ENCODE measurements at places on chromosomes 7 and 10.

DNA sequence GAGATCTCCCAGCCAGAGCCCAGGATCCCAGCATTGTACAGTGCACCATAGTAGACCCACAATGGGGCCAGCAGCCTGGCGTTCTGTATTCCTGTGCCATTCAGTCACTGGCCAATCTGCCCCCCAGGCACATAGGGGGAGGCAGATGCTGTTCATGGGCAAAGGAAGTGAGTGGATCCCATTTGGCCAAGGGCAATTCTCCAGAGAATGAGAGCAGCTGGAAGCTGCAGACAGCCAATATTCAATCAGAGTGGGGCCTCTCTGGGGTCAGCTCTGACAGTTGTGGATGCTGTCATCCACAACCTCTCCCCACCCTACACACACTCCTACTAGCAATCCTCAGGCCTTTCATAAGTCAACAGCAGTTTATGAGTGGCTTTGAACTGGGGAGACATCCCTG lies 17.5 kb downstream of the STEAP1B start:
- no peak for DNase-seq
- H3K36me3 ChIP-seq = no peaks in the 10 kb centered on the region
- no peak overlapping the region for H3K4me3 ChIP-seq

- H3K27ac ChIP-seq = no peak overlapping the region
- H3K4me3 ChIP-seq = no peak overlapping the region
- no peak for DNase-seq
Measured at GRCh38 chr10:117886766-117887165, 160.0 kb downstream of the RAB11FIP2 start.

DNA sequence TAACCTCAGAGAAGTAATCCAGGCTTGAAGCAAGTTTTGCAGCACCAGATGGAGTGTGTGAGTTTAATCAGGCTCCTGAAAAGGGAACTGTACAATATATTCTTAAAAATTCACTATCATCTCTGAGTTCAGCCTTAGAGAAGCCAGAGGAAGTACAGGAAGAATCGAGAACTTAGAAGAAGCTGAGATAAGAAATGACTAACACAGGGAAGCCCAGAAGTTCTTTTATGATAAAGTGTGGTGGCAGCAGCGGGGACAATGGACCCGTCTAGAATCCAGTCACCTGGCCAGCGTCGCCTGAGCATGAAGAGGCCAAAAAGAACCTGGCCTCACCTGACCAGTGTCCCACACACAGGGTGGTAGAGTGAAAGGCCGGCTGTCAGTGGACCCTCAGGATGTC lies 161.0 kb downstream of the USP6NL start:
- no peaks in the 10 kb centered on the region for H3K4me1 ChIP-seq
- no peaks in the 10 kb centered on the region for H3K36me3 ChIP-seq
- H3K27ac ChIP-seq = no peak overlapping the region
- H3K4me3 ChIP-seq = no peak overlapping the region
- no peaks in the 10 kb centered on the region for H3K27me3 ChIP-seq

DNA sequence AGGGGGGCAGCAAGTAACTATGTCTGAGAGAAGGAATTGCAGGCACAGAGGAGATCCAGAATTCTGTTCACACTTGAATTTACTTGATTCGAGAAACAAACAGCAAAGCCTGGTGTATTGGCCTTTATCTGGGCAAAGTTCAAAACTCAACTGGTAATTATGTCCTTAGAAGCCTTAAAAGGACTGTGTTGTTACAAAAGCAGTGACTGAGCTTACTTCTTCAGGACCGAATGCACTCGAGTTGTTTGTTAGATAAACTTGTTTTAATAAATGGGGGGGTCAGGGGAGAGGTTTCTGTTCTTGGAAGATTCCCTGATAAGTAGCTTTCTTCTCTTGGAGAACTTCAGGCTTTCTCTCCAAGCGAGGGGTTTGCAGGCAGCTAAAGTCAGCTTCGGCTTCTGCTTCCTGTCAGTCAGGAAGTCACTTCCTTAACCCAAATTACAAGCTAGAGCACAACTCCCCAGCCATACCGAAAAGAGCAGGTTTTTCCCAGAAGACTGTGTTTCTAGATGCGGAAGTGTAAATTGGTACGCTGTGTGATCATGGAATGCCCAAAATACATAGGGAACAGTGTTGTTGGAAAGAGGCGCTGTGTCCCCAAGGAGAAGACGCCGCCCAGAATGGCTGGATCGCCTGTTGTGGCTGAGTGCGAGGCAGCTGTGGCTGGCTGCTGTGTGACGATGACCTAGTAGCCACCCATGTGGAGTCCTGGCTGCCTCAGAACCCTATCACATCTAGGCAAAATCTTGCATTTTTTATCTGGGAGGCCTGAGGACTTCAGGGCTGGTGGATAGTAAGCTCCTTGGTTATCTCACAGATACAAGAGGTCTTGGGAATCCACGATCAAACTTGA lies 110.4 kb downstream of the TCF7L2 start:
- H3K27ac ChIP-seq = peak overlapping the region; percentile 96
- H3K36me3 ChIP-seq = no peaks in the 10 kb centered on the region
- peaks cover 15% of the 10 kb centered on the region for H3K4me1 ChIP-seq
- no peaks in the 10 kb centered on the region for H3K27me3 ChIP-seq

- no peaks in the 10 kb centered on the region for H3K27me3 ChIP-seq
- no peak overlapping the region for H3K4me3 ChIP-seq
- no peaks in the 10 kb centered on the region for H3K4me1 ChIP-seq
- no peaks in the 10 kb centered on the region for H3K36me3 ChIP-seq
- no peak for DNase-seq
Measured at GRCh38 chr7:37394158-37394557, 54.5 kb downstream of the ELMO1 start.

DNA sequence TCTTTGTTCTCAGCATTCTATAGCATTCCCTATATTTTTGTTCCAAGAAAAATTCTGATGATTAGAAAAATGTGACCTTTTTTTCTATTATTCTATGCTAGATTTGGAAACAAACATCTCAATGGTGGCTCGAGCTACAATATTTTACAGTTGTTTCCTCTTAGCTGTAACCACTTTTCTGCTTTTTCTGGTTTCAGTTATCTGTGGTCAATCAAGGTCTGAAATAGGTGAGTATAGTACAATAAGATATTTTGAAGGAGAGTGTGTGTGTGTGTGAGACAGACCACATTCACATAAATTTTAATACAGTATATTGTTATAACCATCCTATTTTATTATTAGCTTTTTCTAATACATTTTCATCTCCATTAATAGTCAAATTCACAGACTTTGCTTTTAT lies 564.5 kb upstream of the GHITM start:
- DNase-seq = no peak
- no peaks in the 10 kb centered on the region for H3K27me3 ChIP-seq
- no peak overlapping the region for H3K4me3 ChIP-seq
- H3K4me1 ChIP-seq = no peaks in the 10 kb centered on the region
- no peaks in the 10 kb centered on the region for H3K36me3 ChIP-seq
- H3K27ac ChIP-seq = no peak overlapping the region

- no peaks in the 10 kb centered on the region for H3K27me3 ChIP-seq
- no peak for DNase-seq
- H3K27ac ChIP-seq = no peak overlapping the region
- no peaks in the 10 kb centered on the region for H3K36me3 ChIP-seq
- no peaks in the 10 kb centered on the region for H3K4me1 ChIP-seq
Measured at GRCh38 chr10:71573562-71574518, 145.7 kb downstream of the C10orf105 start.

- H3K27me3 ChIP-seq = no peaks in the 10 kb centered on the region
- H3K4me3 ChIP-seq = no peak overlapping the region
- DNase-seq = no peak
- H3K4me1 ChIP-seq = no peaks in the 10 kb centered on the region
- no peaks in the 10 kb centered on the region for H3K36me3 ChIP-seq
Measured at GRCh38 chr7:151032936-151033863, 5.0 kb downstream of the ABCB8 start.

GRCh38 chr10:100182281-100182680 lies 3.5 kb downstream of the ERLIN1 start:
- peaks cover 1% of the 10 kb centered on the region for H3K4me1 ChIP-seq
- H3K36me3 ChIP-seq = no peaks in the 10 kb centered on the region
- H3K4me3 ChIP-seq = no peak overlapping the region
- no peak overlapping the region for H3K27ac ChIP-seq
- no peak for DNase-seq

GRCh38 chr7:69663911-69664832 lies 65.9 kb downstream of the AUTS2 start:
- H3K27me3 ChIP-seq = no peaks in the 10 kb centered on the region
- peaks cover 1% of the 10 kb centered on the region for H3K4me1 ChIP-seq
- no peak overlapping the region for H3K27ac ChIP-seq
- no peak for DNase-seq
- no peaks in the 10 kb centered on the region for H3K36me3 ChIP-seq

DNA sequence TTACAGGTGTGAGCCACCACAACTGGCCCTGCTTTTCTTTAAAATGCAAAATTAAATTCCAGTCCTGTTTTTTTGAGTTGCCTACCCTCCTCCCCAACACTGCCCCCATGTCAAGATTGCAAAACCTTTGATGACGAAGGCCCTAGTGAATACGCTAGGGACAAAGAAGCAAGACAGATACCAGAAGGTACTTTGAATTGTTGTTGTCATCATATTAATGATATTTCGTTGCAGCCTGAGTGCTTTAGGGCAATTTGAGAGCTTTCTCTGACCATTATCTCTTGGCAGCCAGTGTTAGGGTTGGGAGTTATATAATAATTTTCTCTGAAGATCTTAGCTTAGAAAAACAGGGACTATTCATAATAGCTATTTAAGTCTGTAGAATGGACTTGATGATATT lies 7.1 kb downstream of the CCSER2 start:
- no peak for DNase-seq
- no peaks in the 10 kb centered on the region for H3K27me3 ChIP-seq
- no peak overlapping the region for H3K4me3 ChIP-seq
- no peak overlapping the region for H3K27ac ChIP-seq
- H3K4me1 ChIP-seq = peaks cover 3% of the 10 kb centered on the region
- no peaks in the 10 kb centered on the region for H3K36me3 ChIP-seq

DNA sequence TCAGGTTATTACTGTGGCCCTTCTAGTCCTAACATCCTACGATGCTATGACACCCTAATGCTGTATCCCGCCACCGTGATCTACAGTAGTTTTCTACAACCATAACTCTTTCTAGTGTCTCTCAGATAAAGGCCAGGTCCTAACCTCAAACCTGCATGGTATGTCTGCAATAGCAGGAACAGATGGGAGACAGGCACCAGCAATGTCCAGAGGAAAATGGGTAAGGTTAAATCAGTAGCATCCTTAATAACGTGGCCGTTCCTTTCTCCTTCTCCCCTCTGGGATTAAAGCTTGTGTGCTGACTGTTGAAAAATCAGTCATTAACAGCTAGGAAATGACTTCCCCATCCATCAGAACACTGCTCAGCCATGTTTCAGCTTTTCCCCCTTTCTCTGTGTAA lies 321.9 kb upstream of the NPVF start:
- DNase-seq = no peak
- H3K4me3 ChIP-seq = no peak overlapping the region

- no peaks in the 10 kb centered on the region for H3K27me3 ChIP-seq
- H3K4me1 ChIP-seq = no peaks in the 10 kb centered on the region
- H3K36me3 ChIP-seq = no peaks in the 10 kb centered on the region
- no peak for DNase-seq
Measured at GRCh38 chr7:36994456-36995112, 270.3 kb upstream of the AOAH start.

DNA sequence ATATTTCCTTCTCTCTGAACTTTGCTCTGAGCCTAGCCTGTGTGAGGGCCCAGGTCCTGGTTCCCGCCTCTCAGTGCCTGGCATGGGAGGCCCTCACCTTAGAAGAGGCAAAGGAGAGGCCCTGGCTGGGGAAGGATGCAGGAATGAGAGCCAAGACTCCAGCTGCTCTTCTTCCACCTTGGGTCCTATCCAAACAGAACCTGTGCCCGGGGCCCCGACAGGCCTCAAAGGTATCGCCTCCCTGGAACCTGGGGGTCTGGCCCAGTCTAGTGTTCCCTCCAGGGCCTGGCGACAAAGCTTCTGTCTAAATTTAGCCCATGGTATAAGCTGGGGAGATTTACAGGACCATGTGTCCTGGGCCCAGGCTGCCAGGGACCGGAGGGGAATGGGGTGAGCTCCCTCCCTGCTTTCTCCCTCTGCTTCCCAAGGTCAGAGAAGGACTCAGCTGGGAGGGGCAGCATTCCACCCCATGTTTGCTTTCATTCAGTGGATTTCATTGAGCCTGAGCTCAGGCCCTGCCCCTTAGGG lies 12.0 kb upstream of the CRHR2 start:
- H3K27me3 ChIP-seq = no peaks in the 10 kb centered on the region
- no peaks in the 10 kb centered on the region for H3K4me1 ChIP-seq
- peak; percentile 49 for DNase-seq
- H3K4me3 ChIP-seq = no peak overlapping the region
- H3K36me3 ChIP-seq = no peaks in the 10 kb centered on the region
- no peak overlapping the region for H3K27ac ChIP-seq

GRCh38 chr7:94243066-94243711 lies 151.5 kb upstream of the COL1A2 start:
- no peak overlapping the region for H3K27ac ChIP-seq
- no peak for DNase-seq
- no peaks in the 10 kb centered on the region for H3K36me3 ChIP-seq
- no peak overlapping the region for H3K4me3 ChIP-seq
- H3K27me3 ChIP-seq = no peaks in the 10 kb centered on the region

DNA sequence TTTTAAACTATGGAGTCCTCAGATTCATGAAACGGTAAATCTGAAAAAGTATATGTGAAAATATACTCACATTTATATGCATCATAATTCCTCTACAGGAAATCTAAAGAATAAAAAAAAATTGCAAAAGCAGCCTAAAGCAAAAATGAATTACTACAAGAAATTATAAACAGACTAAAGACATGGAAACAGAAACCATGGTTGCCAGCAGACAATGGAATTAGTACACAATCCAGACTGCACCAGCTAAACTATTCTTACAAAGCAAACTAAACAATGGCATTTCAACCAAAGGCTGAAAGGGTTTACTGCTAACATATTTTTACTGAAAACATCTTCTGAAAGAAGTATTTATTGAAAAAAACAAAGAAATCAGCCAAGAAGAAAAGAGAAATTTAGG lies 51.6 kb downstream of the COL28A1 start:
- H3K4me1 ChIP-seq = no peaks in the 10 kb centered on the region
- no peaks in the 10 kb centered on the region for H3K27me3 ChIP-seq
- no peak overlapping the region for H3K27ac ChIP-seq
- H3K4me3 ChIP-seq = no peak overlapping the region
- no peak for DNase-seq
- H3K36me3 ChIP-seq = no peaks in the 10 kb centered on the region

- no peaks in the 10 kb centered on the region for H3K4me1 ChIP-seq
- H3K27ac ChIP-seq = no peak overlapping the region
- H3K4me3 ChIP-seq = no peak overlapping the region
- no peak for DNase-seq
- H3K27me3 ChIP-seq = no peaks in the 10 kb centered on the region
- H3K36me3 ChIP-seq = no peaks in the 10 kb centered on the region
Measured at GRCh38 chr7:131745390-131746248, 189.2 kb upstream of the PODXL start.
